Endothelial cell of umbilical vein (primary cell): ENCODE measurements at places on chromosomes 2 and 18. TPM values are rescaled to one million over a fixed set of nuclear protein-coding genes. Genes with fewer than 3 reads are reported as not detected.

Gene CREG2
- 0.88 and 2.0 TPM in 2 replicates for total RNA-seq

Gene BUB1
- 54.1 and 66.4 TPM in 2 replicates for total RNA-seq

Gene GPBAR1
- total RNA-seq: 0.60 and 0.75 TPM in 2 replicates

Gene ESCO1
- 9.1 and 12.0 TPM in 2 replicates for total RNA-seq
